Activated CD4-positive, alpha-beta T cell treated with anti-CD3 and anti-CD28 coated beads, Interleukin-10, Interleukin-2, amounts not matched to agents 100 ng/mL and 50 ng/mL, durations not matched to agents 16 hours and 8 hours (primary cell): ENCODE measurements at places on chromosomes 7 and 10.

GRCh38 chr7:104450861-104451260 lies 122.5 kb downstream of the LHFPL3 start:
- no peak for DNase-seq

DNA sequence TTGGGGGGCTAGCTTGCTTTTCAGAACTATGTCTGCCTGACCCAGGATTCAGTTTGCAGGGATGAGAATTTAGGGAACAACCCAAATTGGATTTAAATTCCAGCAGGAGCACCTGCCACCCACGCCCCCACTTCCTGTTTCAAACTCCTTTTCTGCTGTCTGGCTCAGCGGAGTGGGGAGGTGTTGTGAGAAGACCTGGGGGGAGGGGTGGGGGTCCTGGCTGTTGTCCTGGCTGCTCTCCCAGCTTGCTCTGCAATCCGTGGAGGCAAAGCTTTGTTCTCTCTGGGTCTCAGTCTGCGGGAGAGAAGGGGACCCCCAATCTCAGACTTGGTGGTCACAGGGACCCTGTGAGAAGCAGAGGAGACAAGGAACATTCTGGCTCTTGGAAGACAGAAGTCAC lies 799 bp downstream of the KCNK18 start:
- no peak for DNase-seq

- no peak for DNase-seq
These were observed 571.8 kb downstream of the TCERG1L start for GRCh38 chr10:130739757-130740145.

- no peak for DNase-seq
These were observed 70.5 kb downstream of the TMEM270 start for GRCh38 chr7:73931502-73931901.

- DNase-seq: peak; percentile 68
These were observed 2.1 kb downstream of the MXI1 start for GRCh38 chr10:110209454-110209925.

GRCh38 chr10:118307220-118307619 lies 34.9 kb downstream of the FAM204A start:
- no peak for DNase-seq

DNA sequence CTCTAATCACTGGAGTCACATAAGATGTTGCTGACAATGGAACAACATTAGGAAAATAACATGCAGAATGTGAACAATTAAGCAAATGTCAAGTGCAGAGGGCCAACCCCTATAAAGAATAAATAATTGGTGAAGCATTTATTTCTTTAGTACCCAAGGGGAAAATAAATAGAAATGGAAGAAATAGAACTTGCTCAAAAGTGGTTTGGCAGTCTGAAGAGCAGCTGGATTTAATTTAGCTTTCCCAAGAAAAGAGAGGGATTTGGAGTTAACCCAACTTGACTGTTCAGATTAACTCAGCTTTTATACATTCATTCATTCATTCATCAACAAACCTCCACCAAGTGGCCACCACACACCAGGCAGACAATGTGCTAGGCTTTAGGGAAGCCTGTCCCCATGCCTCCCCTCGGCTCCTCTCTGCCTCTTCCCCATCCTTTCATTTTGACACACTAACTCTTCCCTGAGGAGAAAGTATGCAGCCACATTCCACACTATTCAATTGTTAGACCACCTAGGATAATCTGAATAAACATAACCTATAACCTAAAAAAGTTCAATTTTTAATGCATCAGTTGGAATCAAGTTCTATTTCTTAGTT lies 295.5 kb downstream of the AHR start:
- DNase-seq: no peak

GRCh38 chr7:45224832-45225231 lies 67.2 kb downstream of the RAMP3 start:
- no peak for DNase-seq

- DNase-seq: no peak
These were observed 14.3 kb upstream of the ELN start for GRCh38 chr7:74013539-74014272.

- DNase-seq: no peak
These were observed 44.0 kb downstream of the COL13A1 start for GRCh38 chr10:69845574-69846292.

- no peak for DNase-seq
These were observed 44.2 kb upstream of the MYL10 start for GRCh38 chr7:101673315-101673714.

DNA sequence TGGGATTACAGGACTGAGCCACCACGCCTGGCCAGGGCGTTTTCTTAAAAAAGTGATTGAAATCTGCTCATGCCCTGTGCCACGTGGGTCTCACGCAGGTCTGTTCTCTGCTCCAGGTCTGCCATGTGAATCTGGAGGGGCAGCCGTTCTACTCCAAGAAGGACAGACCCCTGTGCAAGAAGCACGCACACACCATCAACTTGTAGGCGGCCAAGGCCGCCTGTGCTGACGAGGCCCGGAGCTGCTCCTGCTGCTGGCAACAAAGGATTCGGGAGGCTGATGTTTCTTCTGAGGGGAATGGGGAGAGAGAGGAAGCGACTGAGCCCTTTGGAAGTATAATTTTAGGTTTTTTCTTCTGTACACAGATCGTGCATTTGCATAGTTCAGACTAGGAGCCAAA lies 23.6 kb upstream of the BMPR1A start:
- no peak for DNase-seq

- DNase-seq: no peak
These were observed 152.5 kb upstream of the TNS3 start for GRCh38 chr7:47734287-47734948.

DNA sequence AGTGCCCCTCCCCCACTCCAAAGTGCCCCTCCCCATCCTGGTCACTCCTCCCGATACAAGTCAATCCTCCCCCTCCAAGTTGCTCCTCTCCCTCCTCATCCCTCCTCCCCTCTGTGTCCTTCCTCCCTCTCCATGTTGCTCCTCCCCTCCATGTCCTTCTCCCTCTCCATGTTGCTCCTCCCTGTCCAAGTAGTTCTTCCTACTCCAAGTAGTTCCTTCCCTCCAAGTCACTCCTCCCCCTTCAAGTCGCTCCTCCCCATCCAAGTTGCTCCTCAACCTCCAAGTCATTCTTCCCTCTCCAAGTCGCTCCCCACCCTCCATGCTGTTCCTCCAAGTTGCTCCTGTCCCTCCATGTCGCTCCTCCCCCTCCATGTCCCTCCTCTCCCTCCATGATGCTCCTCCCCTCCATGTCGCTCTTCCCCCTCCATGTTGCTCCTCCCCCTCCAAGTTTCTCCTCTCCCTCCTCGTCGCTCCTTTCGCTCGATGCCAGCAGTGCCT lies 8.6 kb upstream of the WBP1L start:
- no peak for DNase-seq

GRCh38 chr10:121975295-121976086 lies 474 bp upstream of the NSMCE4A start:
- DNase-seq: no peak

DNA sequence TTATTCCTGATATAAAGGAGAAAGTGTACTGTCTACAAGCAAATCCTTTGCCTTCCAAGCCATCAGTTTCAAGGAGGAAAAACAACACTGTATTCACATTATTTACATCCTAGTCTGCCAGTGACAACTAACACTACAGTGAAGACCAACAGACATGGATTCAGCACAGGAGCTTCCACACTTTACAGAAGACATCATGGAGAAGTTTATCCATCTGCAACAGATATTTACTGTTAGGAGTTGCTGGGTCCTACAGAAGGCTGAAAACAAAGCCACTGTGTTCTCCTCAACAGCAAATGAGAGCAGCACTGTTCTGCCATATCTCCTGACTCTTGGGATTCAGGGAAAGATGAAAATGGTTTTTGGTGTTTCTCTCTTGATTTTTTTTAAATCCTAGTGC lies 31.9 kb downstream of the NAPEPLD start:
- no peak for DNase-seq

DNA sequence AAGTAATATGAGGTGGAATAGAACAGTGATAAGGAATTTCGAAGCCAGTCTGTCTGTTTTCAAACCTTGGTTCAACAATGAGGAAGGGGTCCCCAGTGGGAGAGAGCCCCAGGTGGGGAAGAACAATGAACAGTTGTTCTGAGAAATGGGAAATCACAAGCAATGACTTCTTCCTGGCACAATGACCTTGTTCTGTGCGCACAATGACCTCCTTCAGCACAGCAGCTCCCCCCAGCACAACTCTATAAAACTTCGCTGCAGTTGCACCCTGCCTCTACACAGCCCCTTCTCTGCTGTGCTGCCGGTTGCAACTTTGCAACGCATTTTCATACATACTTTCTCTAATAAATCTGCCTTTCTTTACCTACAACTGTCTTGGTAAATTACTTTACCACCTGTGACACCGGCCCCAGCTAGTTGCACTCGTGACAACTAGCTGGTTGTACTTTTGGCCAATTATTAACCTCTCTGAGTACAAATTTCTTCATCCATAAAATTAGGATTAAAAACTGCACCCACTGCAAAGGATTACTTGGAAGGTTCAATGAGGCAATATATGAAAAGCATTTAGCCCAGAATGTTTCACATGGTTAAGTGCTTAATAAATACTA lies 40.5 kb downstream of the ASB4 start:
- DNase-seq: no peak

DNA sequence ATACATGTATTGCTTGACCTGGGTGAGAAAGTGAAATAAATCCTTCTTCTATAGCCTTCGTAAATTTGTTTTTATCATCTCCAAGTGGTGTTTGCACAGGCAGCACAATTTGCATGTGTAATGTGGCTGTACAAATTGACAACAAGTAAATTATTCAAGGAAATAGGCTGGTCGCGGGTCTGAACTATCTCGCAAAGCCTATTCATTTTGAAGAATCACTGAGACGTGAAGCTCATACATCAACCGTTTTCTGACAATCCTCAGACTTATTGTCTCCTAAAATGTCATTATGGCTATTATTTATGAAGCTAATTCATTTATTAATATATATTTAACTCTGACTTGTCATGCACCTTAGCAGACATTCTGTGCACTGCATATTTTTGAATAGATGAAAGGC lies 16.2 kb upstream of the FAM204A start:
- no peak for DNase-seq

DNA sequence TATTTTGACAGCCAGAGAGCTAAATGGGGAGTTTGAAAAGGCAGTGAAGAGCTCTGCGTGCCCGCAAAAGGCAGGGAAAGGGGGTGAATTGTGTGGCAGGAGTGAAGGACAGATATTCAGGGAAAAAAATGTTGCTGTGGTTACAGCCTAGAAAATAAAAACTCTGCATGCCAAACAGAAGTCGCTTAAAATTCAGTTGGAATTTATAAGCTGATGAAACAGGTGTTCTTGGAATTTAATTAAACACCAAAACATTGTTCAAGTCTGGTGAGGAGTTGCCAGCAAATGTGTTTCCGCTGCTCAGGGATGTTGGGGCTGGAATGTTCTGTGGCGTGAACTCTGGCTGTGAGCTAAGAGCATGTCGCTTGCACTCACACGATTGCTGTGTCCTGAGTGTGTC lies 169.3 kb downstream of the ADRA2A start:
- no peak for DNase-seq

- no peak for DNase-seq
These were observed 289.4 kb upstream of the SP8 start for GRCh38 chr7:21076054-21076453.

GRCh38 chr10:109947111-109947920 lies 24.0 kb upstream of the XPNPEP1 start:
- DNase-seq: no peak
